ENCODE measurements at places on chromosomes 12 and 14.

DNA sequence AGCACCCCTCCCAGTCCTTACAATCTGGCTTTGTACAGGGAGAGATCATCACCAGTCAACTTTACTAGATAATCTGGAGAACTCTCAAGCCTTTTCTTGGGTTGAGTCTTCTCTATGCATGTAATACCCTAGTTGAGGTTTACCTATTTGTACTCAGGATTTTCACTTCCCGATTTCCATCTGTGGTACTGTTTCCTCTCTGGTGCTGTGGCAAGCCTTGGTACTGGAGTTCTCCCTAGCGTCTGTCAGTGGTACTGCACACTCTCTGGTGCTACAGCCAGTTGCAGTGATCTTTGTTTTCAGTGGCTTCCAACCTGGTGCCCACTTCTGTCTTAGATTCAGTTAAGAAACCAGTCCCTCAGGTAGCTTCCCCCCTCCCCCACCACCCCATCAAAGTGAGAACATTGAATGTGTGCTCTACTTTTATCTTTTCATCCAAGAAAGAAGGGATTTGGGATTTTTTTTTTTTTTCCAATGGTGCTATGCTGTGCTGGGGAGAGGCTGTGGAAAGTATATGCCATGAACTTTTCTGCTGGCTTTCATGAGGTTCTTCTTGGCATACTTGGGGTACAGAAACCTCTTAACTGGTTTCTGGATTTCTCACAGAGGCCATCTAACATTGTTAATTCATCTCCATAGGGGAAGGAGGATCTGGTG lies 69.4 kb upstream of the EVL start:
- no peak for DNase-seq

DNA sequence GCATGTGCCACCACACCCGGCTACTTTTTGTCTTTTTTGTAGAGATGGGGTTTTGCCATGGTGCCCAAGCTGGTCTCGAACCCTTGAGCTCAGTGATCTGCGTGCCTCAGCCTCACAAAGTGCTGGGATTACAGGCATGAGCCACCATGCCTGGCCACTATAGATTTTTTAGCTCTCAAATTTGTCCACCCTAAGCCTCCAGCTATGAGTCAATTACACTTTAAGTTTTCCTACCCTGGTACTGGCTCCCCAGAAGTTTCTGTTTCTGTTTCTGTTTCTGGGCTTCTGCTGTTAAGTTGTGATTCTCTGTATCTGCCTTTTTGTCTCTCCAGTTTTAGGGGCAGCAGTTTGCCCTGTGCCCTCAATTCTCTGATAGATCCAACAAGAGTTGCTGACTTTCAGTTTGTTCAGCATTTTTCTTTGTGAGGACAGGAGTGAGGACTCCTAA lies 4.4 kb upstream of the TINF2 start:
- no peak for DNase-seq

DNA sequence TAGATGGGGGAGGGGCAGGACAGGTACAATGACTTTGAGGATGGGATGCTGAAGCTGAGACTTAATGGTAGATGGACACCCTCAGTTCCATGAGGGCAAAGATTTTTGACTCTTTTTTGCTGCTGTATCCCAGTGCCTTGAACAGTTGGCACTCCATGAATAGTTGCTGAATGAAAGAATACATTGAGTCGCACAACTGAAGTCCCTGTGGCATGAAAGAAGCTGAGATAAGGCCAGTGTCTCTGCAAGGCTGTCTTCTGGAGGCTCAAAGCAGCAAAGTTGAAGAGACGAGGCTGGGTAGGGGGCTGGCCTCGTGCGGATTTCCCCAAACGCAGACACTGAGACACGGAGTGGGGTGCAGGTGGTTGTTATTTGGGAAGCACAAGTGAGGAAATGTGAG lies 179.3 kb downstream of the ADCK1 start:
- no peak for DNase-seq

- no peak for DNase-seq
These were observed 18.7 kb upstream of the SCFD1 start for GRCh38 chr14:30603402-30603801.

GRCh38 chr14:98826618-98827017 lies 445.4 kb downstream of the BCL11B start:
- DNase-seq, result no peak

DNA sequence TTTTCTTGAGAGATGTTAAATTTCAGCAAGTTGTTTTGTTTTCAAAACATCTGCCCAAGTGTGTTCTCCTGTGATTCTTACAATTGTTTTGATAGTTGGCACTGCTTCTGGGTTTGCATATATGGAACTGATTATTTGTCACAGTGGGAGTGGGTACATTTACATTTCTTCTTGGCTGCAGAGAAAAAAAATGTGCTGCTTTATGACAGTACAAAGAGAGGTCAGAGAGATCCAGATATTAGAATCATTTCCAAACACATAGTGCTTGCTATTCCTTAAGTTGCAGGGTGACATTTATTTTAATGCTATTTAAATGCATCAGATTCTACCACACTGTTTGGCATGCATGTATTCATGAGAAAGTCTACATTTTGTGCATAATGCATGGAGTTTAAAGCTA lies 303.5 kb upstream of the MDGA2 start:
- no peak for DNase-seq

DNA sequence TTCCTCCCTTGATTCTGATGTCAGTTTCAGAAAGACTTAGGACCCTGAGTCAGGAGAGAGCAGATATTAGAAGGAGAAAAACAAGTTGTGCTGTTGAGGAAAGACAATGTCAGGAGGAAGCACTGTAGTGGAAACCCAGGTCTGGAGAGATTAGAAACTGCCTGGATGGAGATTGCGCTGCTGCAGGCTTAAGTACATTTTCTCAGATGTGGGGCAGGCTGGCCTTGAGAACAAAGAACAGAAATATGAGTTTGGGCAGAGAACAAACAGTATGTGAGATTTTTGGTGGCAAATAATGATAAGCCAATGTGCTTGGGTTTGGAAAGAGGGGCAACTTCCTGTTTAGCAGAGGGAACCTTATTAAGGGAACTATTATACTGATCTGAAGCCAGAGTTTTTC lies 74.3 kb upstream of the PRMT8 start:
- DNase-seq, result no peak

- no peak for DNase-seq
These were observed 254.8 kb upstream of the FKBP4 start for GRCh38 chr12:2539938-2540337.

DNA sequence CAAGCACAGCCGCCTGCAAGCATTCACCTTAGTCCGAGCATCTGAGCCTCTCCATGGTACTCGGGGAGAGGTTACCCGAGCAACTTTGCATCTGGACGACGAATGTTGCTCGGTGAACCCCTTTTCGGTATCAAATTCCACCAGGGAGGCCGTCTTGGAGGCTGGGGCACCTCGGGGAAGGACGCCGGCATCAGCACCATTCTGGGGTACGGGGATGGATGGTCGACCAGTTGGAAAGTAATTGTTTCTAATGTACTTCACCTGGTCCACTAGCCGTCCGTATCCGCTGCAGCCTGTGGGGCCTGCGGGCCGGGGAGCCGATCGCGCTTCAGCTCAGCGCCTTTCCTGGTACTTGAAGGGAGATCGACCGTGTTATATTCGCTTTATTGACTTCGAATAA lies 161.7 kb upstream of the RTL1 start:
- peak; percentile 11 for DNase-seq

GRCh38 chr12:2934371-2934770 lies 24.8 kb upstream of the TEAD4 start:
- no peak for DNase-seq

GRCh38 chr14:102497998-102498677 lies 11.4 kb downstream of the ANKRD9 start:
- no peak for DNase-seq

DNA sequence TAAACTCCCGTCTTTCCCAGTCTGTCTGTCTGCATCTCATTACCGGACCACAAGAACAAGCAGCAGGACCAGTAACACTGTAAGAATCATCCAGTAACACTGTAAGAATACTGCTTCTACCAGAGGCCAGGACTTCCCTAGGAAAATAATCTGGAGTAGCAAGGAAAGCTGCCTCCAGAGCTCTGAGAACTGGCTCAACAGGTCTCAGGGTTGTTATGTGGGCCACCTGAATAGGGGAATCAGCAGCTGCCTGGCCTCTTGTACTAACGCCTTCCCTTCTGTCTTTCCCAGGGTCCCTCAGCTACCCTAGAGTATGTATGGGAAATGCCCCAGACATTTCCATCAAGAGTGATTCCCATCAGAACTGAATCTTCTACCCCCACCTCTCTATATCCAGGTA lies 954 bp upstream of the SLC39A2 start:
- DNase-seq, result no peak

GRCh38 chr12:2649201-2650030 lies 145.4 kb upstream of the FKBP4 start:
- no peak for DNase-seq

DNA sequence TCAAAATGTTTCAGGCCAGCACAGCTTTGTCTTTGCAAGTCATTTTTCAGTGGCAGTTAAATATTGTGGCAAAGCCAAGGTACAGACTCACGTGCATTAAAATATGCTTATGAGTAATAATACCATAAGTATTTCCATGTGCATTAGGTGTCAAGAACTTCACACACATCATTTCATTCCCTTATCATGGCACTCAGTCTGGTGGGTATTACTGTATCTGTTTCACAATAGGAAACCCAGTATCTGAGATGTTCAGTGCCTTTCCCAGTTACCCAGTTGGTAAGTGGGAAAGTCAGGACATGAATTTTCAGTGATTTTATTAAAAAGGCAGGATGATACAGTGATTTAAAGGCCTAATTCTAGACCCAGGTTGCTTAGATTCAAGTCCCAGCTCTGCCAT lies 52.9 kb downstream of the IFNG start:
- DNase-seq, result no peak

GRCh38 chr12:4275870-4276301 lies 2.3 kb downstream of the CCND2 start:
- DNase-seq, result no peak

DNA sequence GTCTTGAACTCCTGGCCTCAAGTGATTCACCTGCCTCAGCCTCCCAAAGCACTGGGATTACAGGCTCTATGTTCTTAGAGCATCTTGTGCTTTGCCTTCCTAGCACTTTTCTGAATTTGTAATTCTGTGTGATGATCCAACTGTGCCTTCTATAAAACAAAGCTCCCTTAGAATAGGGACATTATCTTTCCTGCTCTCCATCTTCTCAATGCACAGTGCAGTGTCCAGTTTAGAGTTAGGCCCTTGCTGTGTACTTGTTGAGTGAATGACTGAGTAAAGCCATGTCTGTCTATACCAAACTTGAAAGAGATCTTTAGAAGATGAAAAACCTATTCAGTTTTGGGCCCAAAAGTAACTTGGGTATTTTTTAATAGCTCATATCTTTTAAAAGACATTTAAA lies 5.2 kb downstream of the WDR20 start:
- DNase-seq, result no peak

GRCh38 chr12:76962099-76962498 lies 83.3 kb upstream of the CSRP2 start:
- no peak for DNase-seq

GRCh38 chr12:4587108-4587507 lies 25.1 kb downstream of the DYRK4 start:
- no peak for DNase-seq

DNA sequence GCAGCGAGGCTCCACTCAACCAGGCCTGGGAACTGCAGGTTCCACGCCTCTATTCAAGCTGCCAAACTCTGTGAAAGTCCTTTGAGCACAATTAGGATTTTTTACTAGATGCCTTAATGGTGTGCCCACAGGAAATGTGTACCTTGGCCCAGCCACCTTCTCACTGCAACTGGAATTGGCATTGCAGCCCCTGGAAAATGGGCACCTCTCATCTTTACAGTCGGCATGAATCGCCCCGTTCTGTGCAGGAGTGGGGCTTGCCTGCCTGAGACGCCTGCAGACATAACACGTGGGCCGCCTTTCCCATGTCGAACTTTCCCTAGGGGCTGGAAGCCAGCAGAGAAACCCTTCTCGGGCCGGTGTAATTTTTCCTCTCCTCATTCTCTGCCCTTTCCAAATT lies 42.0 kb upstream of the ELK3 start:
- DNase-seq, result peak; percentile 55

DNA sequence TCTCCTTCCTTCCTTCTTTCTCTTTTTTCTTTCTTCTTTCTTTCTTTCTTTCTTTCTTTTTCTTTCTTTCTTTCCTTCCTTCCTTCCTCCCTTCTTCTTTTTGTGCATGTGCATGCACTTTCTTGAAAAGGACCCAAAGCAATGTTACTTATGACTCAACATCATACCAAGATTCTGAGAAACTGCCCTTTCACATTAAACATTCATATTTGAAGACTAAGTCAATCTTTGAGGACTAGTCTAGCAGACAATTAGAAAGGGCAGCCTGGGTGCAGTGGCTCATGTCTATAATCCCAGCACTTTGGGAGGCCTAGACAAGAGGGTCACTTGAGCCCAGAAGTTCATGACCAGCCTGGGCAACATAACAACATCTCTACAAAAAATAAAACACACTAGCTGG lies 212.8 kb upstream of the KITLG start:
- no peak for DNase-seq

DNA sequence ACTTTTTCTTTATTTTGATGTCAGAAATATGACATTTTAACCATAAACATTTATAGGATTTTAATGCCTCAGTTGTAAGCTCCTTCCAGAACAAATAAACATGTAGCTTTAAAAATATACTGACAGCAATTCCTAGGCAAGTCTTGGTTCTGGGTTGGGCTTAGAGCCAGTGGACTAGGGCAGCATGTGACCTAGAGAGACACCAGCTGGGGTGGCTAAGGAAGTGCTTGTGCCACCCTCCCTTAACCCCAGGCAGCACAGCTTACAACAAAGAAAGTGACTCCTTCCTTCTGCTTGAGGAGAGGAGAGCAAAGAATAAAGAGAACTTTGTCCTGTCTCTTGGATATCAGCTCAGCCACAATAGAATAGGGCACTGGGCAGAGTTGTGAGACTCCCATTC lies 61.6 kb upstream of the KTN1 start:
- no peak for DNase-seq

GRCh38 chr14:94483729-94484275 lies 7.8 kb upstream of the SERPINA9 start:
- DNase-seq, result no peak

DNA sequence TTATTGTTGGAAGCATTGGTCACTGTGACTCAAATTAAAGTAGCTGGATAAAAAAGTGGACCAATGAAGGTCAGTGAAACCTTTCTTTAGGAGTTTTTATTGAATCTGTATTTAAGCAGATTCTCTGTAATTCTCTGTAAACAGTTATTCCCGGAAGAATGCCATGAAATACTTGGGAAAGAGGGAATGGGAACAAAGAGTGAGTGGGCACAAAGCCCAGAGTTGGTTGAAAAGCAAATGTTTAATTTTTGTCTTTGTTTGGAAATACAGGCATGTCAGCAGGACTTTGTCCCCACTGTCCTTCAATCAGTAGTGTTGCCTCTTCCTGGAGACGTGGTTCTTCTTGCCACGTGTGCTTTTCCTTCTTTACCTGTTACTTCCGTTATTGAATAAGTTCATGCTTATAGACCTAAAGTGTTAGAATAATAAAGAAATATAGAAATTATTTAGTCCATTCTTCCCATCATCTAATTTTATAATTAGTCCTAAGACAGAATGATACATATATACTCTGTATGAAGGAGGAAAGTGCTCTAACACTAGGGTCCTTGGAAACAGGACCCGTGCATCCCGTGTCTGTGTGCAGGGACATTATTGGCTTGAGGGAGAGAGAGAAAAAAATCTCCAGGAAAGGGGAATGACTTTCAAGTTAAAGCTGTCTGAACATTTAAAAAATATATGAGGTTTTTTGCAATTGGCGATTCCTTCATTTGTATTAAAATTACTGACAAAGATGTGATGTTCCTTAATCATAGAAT lies 2.0 kb upstream of the ANG start:
- no peak for DNase-seq

Measured in right hindlimb (tissue), 1 donor.